Activated naive CD8-positive, alpha-beta T cell treated with anti-CD3 and anti-CD28 coated beads, Interleukin-2, amount 50 U/mL, for 24 hours (primary cell): ENCODE measurements at places on chromosomes 5 and 9.

- DNase-seq: no peak
Measured at GRCh38 chr9:13189362-13189761, 90.1 kb downstream of the MPDZ start.

- no peak for DNase-seq
Measured at GRCh38 chr9:109707355-109707754, 72.6 kb upstream of the PALM2AKAP2 start.

GRCh38 chr5:77698920-77699319, 60.4 kb upstream of the OTP start:
- DNase-seq: no peak

DNA sequence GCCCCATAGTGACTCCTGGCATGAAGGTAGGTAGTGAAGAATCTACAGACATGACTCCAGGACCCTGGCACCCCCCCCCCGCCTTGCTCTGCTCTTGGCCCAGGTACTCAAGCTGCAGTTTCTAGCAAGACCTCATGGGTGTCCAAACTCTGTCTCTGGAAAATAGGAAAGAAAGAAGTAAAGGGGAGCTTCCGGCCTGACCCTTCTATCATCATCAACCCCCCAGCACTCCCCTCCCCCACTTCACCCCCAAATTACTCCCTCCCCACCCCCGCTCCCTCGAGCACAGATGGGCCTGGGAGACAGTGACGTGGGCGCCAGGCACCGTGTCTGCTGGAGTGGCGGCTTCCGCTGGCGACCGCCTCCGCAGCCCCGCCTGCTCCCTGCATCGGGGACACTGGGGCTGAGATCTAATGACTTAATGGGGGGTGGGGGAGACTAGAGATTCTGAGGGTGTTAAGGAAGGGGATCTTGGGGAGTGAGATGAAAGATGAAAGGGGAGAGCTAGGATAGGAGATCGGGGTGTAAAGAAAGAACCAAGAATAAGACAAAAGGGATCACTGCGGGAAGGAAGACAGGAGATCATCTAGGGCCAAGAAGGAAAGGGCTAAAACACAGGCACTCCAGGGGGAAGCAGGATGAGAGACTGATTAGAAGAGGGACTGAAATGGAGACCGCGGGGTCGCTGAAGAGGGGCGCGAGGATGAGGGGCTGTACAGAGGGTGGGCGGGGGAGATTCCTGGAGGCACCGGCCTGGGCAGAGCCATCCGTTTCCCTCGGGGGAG, 1.1 kb upstream of the DNAJB5 start:
- peak; percentile 51 for DNase-seq

DNA sequence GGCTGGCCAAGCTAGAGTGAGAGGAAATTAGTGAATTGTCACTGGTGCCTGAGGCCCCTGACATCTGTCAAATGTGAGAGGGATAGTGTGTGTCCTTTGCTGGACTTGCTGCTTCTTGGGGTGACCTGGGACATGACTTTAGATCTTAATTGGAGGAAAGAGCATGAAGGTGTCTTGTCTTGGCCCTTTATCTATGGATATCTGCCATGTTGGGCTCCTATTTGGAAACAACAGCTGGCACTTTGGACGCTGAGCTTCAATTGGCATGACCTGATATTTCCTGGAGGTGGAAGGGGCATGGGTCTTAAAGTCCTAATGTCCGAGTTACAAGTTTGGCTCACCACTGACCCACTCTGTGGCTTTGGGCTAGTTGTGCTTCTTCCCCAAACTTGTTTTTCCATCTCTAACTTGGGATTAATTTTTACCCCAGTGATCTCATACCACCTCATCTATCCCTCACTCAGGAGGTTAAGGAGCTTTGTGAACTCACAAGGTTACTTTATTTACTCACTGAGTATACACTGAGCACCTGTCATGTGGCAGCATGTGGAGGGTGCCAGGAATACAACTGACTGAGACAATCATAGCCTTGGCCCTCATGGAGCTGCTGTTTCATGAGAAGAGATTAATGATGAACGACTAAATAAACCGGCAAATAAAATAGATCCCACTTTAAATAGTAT, 30.1 kb upstream of the CXCL14 start:
- DNase-seq: no peak

- no peak for DNase-seq
Measured at GRCh38 chr5:172909931-172910502, 49.2 kb upstream of the RPL26L1 start.

DNA sequence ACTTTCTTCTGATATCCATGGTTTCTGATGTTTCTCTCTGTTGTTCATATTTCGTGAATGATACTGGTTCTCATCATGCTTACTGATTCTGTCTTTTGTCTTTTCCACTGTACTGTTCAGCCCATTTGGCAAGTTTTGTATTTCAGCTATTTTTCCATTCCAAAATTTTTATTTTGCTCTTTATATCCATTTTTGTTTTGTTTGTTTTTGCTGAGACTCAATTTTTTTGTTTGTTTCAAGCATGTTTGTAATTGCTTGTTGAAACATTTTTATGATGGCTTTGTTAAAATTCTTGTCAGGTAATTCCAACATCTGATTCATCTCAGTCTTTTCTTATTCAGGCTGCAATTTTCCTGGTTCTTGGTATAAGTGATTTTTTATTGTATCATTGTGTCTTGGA, 64.0 kb downstream of the ERCC6L2 start:
- no peak for DNase-seq

- no peak for DNase-seq
Measured at GRCh38 chr9:93128011-93128714, 5.9 kb downstream of the NINJ1 start.

DNA sequence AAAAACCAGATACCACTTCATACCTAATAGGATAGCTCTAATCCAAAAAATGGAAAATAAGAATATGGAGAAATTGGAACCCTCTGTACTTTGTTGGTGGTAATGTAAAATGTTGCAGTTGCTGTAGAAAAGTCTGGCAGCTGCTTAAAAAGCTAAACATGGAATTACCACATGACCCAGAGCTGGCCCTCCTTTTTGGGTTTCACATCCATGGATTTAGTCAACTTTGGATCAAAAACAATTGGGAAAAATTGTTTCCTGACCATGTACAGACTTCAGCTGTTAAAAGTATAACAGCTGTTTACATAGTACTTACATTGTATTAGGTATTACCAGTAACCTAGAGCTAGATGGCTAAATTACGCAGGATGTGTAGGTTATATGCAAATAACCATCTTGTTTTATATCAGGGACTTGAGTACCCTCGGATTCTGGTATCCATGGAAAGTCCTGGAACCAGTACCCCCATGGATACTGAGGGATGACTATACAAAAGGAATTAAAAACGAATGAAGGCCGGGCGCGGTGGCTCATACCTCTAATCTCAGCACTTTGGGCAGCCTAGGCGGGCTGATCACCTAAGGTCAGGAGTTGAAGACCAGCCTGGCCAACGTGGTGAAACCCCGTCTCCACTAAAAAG, 15.8 kb downstream of the DNAJA1 start:
- no peak for DNase-seq

DNA sequence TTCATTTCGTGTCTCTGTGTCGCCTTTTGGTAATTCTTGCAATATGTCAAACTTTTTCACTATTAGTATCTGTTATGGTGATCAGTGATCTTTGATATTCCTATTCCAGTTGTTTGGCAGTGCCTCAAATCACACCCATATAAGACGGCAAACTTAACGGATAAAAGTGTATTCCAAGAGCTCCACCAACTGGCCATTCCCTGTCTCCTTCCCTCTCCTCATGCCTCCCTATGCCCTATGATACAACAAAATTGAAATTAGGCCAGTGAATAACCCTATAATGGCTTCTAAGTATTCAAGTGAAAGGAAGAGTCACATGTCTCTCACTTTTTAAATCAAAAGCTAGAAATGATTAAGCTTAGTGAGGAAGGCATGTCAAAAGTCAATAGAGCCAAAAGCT, 74.8 kb downstream of the CDK5RAP2 start:
- DNase-seq: no peak

- no peak for DNase-seq
Measured at GRCh38 chr5:126659805-126660482, 59.2 kb downstream of the PHAX start.

DNA sequence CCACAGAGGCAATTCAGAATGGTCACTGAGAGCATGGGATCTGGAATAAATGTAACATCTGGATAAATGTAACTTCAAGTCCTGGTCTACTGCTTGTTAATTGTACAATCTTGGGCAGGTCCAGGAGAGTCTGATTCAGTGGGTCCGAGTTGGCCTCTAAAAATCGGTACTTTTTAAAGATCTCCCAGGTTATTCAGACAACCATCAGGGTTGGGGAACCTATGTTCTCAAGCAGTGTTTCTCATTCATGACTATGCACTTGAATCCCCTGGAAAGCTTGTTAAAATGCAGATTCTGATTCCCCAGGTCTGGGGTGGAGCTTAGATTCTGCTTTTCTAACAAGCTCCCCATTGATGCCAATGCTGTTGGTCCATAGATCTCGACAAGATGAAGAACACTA, 14.8 kb downstream of the ANXA1 start:
- DNase-seq: no peak

DNA sequence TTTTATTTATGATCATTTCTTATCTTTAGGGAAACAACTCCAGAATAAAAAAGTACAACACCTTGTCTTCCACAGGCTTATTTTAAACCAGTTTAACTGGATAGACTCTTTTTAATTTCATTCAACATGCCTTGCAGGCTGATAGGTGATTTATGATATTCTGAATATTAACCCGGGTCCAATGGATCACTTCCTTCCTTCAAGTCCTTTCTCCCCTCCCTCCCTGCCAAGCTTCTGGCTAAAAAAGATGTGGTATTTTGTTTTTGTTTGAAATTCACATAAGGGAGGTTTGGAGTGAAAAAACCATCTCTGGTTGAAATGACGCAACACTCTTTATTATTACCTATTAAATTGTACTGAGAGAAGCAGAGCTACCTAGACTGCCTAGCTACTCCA, 265.3 kb downstream of the MLLT3 start:
- no peak for DNase-seq

DNA sequence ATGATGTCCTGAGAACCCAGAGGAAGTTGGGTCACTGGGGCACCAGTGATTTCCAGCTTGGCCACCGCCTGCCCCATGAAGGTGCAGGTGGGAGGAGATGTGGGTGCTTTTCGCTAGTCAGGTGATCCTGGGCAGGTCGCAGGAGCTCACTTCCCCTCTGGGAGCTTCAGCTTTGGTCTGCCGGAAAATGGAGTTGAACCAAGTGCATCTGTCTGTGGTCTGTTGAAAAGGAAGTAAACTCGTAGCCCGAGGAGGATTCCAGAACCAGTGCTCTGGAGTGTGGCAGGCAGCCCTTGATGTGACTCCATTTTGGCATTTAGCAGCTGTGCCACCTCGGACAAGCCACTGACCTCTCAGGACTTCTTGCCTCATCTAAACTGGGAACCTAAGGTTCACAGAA, 81.8 kb upstream of the HRH2 start:
- no peak for DNase-seq

DNA sequence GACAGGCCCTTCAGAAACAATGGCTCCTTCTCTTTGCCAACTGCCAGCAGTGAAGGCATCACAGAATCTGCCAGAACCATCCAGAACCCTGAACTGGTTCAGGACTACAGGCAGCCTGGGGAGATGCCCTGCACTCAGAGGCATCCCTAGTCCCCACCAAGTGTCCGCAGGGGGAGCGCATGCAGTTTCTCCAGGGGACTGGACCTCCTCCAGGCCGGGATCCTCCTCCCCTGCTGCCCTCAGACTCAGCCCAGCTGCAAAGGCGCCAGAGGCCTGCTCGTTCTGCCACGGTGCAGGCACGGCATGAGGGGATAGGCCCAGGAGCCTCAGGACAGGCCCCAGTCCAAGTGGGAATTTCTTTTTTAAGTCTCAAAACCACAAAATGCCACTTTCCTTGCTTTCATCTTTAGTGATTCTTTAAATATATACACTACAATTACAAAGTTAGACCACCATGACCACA, 72.0 kb downstream of the SEMA4D start:
- peak; percentile 55 for DNase-seq

DNA sequence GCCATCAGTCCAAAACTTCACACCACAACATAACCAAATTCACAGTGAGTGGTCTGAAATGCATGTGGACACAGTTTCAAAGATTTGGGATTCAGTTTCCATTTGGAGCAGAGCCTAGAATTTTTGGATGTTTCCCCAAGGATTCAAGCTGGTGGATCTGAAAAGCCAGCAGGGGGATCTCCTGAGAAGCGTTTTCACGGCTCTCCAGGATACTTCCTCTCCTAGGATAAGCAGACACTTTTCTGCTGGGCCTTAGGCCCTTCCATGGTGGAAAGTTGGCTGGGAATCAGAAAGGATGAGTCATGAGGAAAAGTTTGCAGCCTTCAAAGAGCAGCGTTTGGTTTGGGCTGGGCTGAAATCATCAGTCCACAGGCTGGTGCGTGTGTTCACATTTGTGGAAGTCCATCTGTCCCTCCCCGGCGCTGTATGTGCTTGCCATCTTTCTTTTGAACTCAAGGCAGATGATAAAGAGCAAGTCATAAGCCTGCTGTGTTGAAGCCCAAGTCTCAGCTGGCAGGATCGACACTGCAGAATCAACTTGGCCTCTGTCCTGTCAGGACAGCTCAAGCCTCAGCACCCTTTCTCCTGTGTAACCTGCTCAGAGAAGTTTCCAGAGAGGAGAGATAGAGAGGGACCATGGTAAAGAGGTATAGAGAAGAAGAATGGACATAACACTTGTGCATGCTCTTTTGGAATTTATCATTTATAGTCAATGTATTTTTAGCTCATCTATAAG, 152.6 kb upstream of the MSX2 start:
- DNase-seq: no peak

DNA sequence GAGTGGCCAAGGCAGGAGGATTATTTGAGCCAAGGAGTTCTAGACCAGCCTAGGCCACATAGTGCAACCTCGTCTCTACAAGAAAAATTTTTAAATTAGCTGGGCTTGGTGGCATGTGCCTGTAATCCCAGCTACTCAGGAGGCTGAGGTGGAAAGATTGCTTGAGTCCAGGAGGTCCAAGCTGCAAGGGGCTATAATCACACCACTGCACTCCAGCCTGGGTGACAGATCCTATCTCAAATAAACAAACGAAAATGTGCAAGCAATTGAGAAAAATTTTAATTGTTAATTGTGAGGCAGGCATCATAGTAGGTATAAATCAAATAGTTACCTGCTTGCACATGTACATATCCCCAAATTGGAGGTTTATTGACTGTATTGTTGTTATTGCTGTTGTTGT, 15.3 kb downstream of the ALDH7A1 start:
- DNase-seq: no peak

GRCh38 chr5:140381972-140382371, 19.7 kb upstream of the ANKHD1 start:
- DNase-seq: no peak
